ENCODE measurements at places on chromosomes 2 and 18. TPM values are rescaled to one million over a fixed set of nuclear protein-coding genes. Genes with fewer than 3 reads are reported as not detected.

Gene TUBA4A
- 0.56 TPM for total RNA-seq

Gene TUBA3E
- not detected for total RNA-seq

Gene NEU2
- not detected for total RNA-seq

Gene GKN2
- not detected for total RNA-seq

Gene MROH2A
- not detected for total RNA-seq

Gene CLHC1
- total RNA-seq = 23.2 TPM

Gene OST4
- total RNA-seq = 256 TPM

Gene TMEM198
- 0.79 TPM for total RNA-seq

Gene TMEM247
- not detected for total RNA-seq

Gene IL36G
- 0.59 TPM for total RNA-seq

Gene TLX2
- not detected for total RNA-seq

Gene CHAC2
- total RNA-seq = 4.5 TPM

Gene LRATD1
- 2.9 TPM for total RNA-seq

Gene IL36RN
- not detected for total RNA-seq

Gene TTC21B
- 27.3 TPM for total RNA-seq

Gene C2orf66
- 0.43 TPM for total RNA-seq

Gene C2orf72
- total RNA-seq = 2.4 TPM

Gene L3MBTL4
- total RNA-seq = 0.34 TPM

Gene SIX3
- 28.8 TPM for total RNA-seq

Gene CREG2
- total RNA-seq = not detected

Gene QPCT
- total RNA-seq = 0.19 TPM

Gene METTL4
- 30.8 TPM for total RNA-seq

Gene OSR1
- not detected for total RNA-seq

Gene CCDC74B
- total RNA-seq = 13.8 TPM

Gene TYMS
- 86.9 TPM for total RNA-seq

Gene SLC35G4
- total RNA-seq = not detected

Gene XPO1
- total RNA-seq = 681 TPM

Gene CD302
- 1.1 TPM for total RNA-seq

Gene INSIG2
- total RNA-seq = 22.7 TPM

Gene GREB1
- 30.8 TPM for total RNA-seq

Gene VAMP5
- total RNA-seq = not detected

Gene GREB1L
- 251 TPM for total RNA-seq

Gene IL36A
- total RNA-seq = not detected

Gene CYB5A
- 28.2 TPM for total RNA-seq

Gene ALK
- total RNA-seq = not detected

Gene CHMP3
- 19.0 TPM for total RNA-seq

Gene ST3GAL5
- 9.7 TPM for total RNA-seq

Gene DPP10
- total RNA-seq = 6.5 TPM

Gene MPP4
- total RNA-seq = not detected

Gene GCKR
- total RNA-seq = not detected

Gene CLEC4F
- total RNA-seq = not detected

Gene CRIM1
- 10.2 TPM for total RNA-seq

Gene IRS1
- total RNA-seq = 13.0 TPM

Gene CYS1
- 0.56 TPM for total RNA-seq

Gene DUSP2
- total RNA-seq = not detected

Gene MAL
- not detected for total RNA-seq

Gene DSC3
- total RNA-seq = 1.2 TPM

Gene CNTNAP5
- total RNA-seq = not detected

Gene MARCO
- not detected for total RNA-seq

Gene ABCG5
- not detected for total RNA-seq

Gene APCDD1
- total RNA-seq = 4.7 TPM

Gene GPBAR1
- total RNA-seq = not detected

Gene CD226
- 0.06 TPM for total RNA-seq

Gene CNRIP1
- 3.7 TPM for total RNA-seq

Gene CFAP221
- total RNA-seq = 0.74 TPM
